ENCODE measurements at places on chromosomes 1 and 21.

DNA sequence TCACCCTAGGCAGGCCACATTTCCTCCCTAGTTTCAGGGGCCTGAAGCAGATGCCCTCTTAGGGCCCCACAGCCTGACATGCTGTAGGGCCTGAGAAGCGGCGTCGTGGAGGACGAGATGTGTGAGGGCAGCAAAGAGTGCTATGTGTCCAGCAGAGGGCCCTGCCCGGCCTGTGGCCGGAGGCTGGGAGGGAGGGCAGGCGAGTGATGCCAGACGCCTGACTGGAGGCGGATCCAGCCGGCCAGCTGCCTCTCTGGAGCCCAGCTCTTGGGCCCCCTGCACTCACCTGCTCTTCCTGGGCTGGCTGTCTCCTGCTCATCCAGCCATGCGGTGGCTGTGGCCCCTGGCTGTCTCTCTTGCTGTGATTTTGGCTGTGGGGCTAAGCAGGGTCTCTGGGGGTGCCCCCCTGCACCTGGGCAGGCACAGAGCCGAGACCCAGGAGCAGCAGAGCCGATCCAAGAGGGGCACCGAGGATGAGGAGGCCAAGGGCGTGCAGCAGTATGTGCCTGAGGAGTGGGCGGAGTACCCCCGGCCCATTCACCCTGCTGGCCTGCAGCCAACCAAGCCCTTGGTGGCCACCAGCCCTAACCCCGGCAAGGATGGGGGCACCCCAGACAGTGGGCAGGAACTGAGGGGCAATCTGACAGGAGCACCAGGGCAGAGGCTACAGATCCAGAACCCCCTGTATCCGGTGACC lies at the start of gene GPR37L1:
TSS of gene GPR37L1 (plus strand) at position 279 of the 697 bp plus-strand sequence. CDS start at position 326, 47 bp downstream.
- DNase-seq: no peak

- no peak for DNase-seq
Measured at GRCh38 chr21:15298306-15298705, 233.5 kb upstream of the NRIP1 start.

- no peak for DNase-seq
Measured at GRCh38 chr1:218705391-218705790, 360.3 kb downstream of the TGFB2 start.

- no peak for DNase-seq
Measured at GRCh38 chr21:46191257-46191685, 7.0 kb upstream of the SPATC1L start.

GRCh38 chr1:44999232-44999631 lies 11.9 kb downstream of the HECTD3 start:
- DNase-seq: no peak

GRCh38 chr1:57214951-57215575 lies 208.8 kb downstream of the DAB1 start:
- no peak for DNase-seq

GRCh38 chr1:223711173-223711572 lies 1.2 kb upstream of the CAPN2 start:
- DNase-seq: no peak

GRCh38 chr1:172345077-172345476 lies 75.4 kb upstream of the C1orf105 start:
- no peak for DNase-seq

- DNase-seq: no peak
Measured at GRCh38 chr1:7727809-7728471, 43.2 kb upstream of the VAMP3 start.

DNA sequence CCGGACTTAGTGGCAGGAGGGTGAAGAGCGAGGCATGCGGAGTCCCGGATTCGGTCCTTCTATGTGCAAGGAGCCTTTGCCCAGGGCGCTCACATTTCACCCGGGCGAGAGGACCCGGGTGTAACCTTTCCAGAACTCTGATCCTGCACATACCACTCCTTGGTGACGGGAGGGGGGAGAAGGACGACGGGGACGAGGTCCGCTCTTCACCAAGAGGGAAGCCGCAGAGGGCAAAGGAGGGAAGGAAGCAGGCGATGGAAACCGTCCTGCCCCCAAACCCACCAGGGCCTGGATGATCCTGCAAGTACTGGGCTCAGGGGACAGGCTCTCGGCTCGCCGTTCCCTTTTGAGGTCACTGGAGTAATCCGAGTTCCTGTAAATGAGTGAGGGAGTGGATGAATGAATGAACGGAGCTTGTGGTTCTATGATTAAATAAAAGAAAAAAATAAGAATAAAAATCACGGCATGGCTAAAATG lies 993 bp downstream of the SYPL2 start:
- DNase-seq: no peak

DNA sequence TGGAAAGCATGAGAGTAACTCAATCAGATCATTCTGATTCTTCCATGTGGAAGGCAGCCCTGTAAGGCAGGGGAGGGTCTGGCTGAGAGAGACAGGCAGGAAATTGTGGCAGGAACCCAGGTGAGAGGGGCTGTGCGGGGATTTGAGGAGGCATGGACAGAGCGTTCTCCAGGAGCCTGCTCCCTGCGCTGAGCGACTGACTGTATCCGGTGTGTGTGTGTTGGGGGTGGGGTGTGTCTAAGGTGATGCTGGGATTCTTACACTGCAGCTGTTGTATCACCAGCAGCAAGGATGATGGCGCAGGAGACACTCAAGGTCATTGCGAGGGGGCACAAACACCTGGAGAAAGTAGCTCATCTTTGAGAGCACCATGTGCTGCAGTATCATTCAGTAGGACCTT lies 128.5 kb downstream of the RHOU start:
- DNase-seq: no peak

- no peak for DNase-seq
Measured at GRCh38 chr1:9575486-9575885, 13.2 kb upstream of the TMEM201 start.

- no peak for DNase-seq
Measured at GRCh38 chr1:17629460-17629859, 90.0 kb downstream of the ARHGEF10L start.

DNA sequence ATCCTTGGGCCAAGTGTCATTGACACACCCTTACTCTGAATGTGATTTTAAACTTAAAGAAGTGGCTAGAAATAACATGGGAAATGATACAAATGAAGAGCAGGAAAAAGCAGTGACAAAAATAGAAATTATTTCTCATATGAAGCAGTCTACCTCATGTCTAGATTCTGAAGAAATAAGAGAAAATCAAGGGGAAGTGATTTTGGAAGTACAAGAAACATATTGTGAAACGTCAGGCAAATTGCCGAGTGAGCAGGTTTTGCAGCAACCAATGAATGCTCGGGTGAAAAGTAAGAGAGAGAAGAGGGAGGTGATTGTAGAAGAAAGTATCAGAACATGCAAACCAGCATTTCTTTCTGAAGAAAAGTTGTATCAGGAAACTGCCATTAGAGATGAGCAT lies 130.7 kb downstream of the MACF1 start:
- no peak for DNase-seq

DNA sequence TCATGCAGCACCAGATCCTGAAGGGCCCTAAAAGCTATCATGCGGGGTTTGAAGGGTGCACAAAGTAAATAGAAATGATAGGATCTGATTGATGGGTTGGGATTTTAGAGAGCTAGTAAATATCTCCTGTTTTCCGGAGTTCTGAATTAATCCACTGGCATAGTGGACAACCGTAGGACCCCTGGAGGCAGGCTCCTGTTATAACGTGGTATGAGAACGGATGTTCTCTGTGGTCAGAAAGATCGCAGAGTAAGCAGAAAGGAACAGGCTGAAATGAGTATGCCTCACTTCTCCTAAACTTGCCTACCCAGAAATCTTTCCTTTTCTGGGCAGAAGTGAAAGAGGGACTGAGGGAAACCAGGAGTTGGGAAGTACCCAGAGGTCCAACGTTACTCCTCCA lies 470.8 kb downstream of the AJAP1 start:
- DNase-seq: no peak

DNA sequence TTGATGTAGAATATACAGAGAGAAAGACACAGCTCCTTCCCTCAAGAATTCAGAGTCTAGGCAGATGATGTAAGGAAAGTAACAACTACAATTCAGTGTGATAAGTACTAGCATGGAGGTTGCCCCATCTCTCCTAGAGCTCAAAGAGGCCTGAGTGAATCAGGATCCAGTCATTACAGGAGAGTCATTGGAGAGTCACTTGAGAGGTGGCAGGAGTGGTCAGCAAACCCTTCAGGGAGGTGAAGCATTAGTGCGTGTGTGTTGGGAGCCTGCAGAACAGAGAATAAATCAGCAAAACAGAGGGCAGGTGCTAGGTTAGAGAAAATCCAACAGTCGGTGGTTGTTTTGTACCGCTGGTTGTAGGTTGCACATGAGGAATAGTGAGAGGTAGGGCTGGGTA lies 46.1 kb downstream of the GRIK1 start:
- no peak for DNase-seq

- no peak for DNase-seq
Measured at GRCh38 chr21:36551321-36551720, 71.4 kb upstream of the CLDN14 start.

- DNase-seq: no peak
Measured at GRCh38 chr1:9689971-9690381, 38.4 kb downstream of the PIK3CD start.

DNA sequence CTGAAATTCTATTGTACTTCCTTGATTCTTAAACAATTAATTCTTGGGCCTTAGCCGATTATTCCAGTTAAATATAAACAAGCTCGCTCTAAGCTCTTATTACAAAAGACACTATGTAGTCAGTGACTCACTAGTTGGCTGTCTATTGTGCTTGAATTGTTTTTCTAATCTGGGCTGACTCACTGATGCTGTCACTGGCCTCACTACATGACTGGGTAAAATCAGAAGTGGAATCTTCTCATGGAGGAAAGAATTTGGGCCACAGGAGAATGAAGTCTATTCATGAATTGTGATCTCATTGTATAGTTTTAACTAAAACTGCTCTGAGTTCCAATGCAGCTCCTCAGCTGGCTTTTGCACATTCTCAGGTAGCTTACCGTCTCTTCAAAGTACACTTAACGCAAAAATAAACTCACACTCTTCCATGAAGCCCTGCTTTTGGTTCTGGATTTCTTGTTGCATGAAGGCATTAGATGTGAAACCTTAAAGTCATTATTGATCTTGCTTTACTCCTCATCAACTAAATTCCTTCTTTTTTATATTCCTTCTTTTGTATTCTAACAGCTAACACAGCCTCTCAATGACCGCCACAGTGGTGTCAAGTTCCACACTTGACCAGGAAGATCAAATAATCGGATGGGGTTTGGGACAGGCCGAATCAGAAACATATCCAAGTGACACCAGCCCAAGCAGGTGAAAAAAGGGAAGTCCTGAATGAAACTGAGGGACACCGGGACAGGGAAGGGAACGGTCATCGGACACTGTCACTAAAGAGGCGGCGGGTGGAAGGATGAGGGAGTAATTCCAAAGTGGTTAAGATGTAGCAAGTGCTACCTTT lies 80.9 kb upstream of the LBR start:
- no peak for DNase-seq

DNA sequence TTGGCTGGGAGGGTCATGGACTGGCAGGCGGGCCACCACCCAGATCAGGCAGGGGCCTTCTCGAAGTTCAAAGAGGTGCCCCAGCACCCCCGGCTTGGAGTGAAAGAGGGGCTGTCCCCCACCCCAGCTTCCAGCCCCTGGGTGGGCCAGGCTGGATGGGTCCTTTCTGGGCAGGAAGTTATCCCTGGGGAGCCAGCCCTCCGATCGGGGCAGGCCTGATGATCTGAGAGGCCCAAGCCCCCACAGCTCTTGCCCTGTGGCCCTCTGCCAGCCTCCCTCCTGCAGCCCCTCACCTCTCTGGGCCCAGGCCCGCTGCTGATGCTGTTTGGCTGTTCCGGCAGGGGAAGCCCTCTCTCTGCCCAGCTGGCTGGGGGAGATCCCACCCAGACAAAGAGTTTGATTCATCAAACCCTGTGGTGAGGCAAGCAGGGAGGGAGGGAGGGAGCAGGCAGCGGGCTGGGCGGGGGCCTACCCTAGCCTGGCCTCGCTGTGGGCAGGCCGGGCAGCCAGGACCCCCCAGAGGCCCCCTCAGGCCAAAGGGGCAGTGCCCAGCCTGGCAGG lies 2.5 kb downstream of the ARHGEF19 start:
- no peak for DNase-seq

- no peak for DNase-seq
Measured at GRCh38 chr1:181949500-181949899, 112.0 kb downstream of the ZNF648 start.

DNA sequence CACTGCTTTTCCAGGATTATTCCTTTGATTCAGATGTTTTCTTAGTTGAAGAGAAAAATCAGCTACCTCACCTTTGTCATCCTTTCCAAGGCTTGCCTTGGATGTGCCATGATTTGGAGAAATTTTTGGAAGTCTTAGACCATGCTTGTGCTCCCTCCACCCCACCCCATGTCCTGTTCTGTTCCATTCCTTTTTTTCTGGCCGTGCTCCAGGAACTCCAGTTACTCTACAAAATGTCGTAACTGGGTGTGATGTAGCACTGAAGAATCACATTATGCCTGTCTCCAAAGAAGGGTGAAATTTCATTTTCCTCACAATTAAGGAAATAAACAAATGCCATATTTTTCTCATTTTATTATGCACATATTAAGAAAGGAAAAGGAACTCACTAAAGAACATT lies 217.8 kb upstream of the ZRANB2 start:
- DNase-seq: no peak

DNA sequence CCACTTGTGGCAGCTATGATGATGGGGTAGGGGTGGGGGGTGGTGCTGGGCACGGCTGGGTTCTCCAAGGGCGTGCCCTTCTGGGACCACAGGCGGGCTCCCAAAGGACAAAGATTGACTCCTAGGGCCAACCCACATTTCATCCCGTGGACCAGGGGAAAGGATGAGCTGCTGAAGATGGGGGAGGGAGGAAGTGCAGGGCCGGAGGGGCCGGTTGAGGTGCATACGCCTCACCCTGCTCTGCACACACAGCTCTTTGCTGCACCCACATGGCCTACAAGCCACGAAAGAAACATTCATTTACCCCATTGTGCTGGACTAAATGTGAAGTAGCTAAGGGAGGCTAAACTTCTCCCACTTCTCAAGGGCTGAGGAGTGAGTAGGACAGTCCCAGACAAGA lies 34.2 kb upstream of the GNPAT start:
- DNase-seq: no peak

DNA sequence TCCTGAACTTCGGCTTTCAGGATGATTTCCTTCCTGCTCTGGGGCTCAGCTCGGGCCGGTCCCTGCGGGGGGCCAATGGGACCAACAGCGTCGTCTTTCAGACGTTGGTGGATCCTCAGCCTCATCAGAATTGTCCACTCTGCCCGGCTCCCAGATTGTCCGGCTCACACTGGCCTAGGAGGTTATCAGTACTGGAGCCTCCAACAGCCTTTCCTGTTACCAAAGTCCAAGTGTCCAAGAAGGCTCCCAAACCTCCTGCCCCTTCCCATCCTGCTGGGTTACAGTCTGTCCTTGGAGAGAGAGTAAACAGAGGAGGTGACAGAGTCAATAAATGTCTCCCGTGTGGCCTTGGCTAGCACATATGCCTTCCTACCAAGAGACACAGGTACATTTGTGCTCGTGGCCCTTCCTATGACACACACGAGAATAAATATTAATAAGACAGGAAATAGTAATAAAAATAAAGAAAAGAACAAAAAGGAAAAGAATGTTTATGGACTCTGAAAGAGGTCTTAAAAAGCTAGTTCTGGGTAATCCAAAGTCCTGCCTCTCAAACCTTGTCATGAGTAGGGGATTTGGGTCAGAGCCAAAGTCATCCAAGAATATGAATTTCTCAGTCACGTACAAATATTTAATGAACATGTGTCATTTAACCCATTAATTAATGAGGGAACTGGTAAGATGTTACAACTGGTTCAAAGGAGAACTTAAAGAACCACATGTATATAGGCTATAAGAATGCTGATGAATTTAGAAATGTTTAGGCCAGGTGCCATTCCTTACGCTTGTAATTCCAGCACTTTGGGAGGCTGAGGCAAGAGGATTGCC lies 80.8 kb upstream of the SLC2A1 start:
- DNase-seq: no peak

- DNase-seq: no peak
Measured at GRCh38 chr1:207851696-207852095, 59.2 kb downstream of the CD34 start.

- no peak for DNase-seq
Measured at GRCh38 chr1:100387657-100388350, 35.5 kb downstream of the CDC14A start.
